Activated T-cell treated with anti-CD3 and anti-CD28 coated beads for 4 hours (primary cell): ENCODE measurements at places on chromosomes 2 and 18.

DNA sequence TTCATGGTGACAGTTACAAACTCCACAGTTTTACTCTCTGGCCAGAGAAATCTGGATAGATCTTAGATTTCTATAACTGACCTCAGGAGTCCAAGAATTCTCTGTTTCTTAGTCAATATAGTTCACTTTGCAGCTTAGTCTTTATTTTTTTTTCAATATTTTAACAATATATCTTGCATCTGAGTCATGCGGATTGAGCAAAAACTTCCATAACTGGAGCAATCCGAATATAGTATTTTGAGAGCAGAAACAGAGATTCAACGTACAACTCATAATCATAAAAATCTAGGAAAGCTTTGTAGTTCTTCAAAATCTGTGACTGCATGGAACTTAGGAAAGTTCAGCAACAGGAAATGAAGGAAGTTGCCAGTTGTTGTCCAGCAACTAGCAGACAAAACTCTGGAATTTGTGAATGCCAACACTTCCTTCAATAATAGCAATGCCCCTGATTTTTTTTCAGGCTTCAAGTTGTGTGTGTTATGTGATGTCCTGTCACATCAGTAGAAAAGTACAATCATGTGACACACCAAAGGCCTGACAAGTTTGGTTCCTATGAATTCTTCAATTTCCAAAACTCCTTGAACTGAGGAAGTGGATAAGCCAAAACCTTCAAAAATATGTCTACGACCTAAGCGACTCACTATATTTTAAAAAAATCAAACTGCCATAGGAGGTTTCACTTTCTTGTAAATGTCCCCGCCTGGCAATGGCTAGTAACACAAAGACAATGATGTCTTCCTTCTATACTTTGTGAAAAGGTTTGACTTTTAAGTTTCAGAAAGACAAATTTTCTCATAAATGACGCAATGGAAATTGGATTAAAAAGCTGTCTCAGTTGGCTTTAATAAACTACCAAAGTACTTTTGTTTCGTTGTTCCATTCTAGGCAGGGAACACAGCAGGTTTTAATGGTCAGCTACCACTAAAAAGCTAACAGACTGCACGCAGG, 510.6 kb downstream of the ERBB4 start:
- DNase-seq = no peak

- DNase-seq = no peak
Measured at GRCh38 chr2:226234187-226234586, 565.4 kb downstream of the IRS1 start.

DNA sequence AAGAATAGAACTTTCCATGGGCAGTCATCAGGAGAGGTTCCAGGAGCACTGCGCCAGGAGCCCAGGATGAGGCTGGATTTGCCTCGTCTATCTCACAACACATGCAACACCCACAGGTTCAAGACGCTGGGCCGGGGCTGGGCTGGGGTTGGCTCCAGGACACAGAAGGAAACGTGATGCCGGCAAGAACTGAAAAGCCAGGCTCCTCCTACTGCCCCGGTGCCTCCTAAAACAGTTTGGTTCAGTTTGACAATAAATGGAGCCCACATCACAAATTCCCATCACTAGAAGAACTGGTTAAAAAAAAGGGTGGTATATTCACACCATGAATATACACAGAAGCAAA, 75.9 kb downstream of the INHBB start:
- DNase-seq = no peak

DNA sequence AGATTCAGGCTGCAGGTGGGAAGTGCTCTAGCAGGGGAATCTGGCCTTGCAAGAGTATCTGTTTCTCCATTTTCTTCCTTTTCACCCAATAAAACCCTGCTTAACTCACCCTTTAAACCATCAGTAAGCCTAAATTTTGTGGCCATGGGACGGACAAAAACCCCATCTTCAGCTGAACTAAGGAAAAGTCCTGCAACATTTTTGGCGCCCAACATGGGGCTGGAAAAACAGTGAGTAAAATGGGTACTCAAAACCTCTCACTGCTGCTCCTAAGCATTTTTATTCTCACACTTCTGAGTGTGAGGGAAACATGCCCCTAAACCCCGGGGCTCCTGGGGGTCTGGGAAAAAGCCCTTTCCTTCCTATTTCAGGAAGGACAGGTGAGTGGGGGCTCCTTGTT, 414.3 kb downstream of the ZNF804A start:
- DNase-seq = no peak

- DNase-seq = no peak
Measured at GRCh38 chr18:61554946-61555361, 221.7 kb downstream of the CDH20 start.

DNA sequence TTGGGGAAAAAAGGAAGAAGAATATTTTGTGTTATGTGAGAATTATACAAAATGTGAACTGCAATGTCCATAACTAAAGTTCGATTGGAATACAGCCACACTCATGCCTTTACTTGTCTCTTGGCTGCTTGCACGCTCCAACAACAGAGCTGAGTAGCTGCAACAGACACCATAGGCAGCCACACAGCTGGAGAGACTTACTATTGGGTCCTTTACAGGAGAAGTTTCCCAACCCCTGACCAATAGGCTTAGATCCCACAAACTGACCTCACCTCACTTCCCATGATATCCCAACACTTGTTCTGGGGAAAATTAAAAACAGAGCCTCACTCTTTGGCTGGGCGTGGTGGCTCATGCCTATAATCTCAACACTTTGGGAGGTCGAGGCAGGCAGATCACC, 213.8 kb downstream of the SH3BP4 start:
- no peak for DNase-seq

- no peak for DNase-seq
Measured at GRCh38 chr2:74881176-74881575, 47.2 kb downstream of the HK2 start.
